Muscle of arm (tissue), 14 donors: ENCODE measurements at places on chromosomes 2 and 18. TPM values are rescaled to one million over a fixed set of nuclear protein-coding genes. Genes with fewer than 3 reads are reported as not detected.
A peak's percentile ranks its signal among the peaks of the same experiment; 100 is the strongest.

The AGXT gene
- polyA plus RNA-seq: not detected

GRCh38 chr2:137185378-137186078 lies 420.2 kb downstream of the THSD7B start:
- no peak for DNase-seq

The CFAP65 gene
- not detected for polyA plus RNA-seq

GRCh38 chr18:9334973-9335696 lies 562 bp downstream of the TWSG1 start:
- no peak for DNase-seq

- DNase-seq: no peak
These were observed 39.5 kb upstream of the NOTO start for GRCh38 chr2:73162856-73163391.

The MYO1B gene
- 98.9 TPM for polyA plus RNA-seq

The RGPD3 gene
- polyA plus RNA-seq: not detected

DNA sequence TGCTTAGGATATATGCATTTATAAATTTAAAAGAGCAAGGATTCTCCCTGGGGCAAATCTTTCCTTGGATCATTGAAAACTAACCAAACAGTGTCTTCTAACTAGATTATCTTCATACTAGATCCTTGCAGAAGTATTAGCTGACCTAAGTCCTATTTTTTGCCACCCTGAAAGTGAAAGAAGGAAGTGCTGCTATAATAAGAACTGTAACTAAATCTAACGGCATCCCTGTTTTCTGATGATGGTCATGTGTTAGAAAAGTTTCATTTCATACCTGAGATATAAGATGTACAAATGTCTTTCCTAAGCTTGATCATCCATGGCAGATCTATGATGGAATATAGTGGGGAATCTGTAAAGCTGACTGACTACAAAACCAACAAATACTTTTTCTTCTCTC lies 102.7 kb downstream of the MAP2 start:
- peak; percentile 23 for DNase-seq

DNA sequence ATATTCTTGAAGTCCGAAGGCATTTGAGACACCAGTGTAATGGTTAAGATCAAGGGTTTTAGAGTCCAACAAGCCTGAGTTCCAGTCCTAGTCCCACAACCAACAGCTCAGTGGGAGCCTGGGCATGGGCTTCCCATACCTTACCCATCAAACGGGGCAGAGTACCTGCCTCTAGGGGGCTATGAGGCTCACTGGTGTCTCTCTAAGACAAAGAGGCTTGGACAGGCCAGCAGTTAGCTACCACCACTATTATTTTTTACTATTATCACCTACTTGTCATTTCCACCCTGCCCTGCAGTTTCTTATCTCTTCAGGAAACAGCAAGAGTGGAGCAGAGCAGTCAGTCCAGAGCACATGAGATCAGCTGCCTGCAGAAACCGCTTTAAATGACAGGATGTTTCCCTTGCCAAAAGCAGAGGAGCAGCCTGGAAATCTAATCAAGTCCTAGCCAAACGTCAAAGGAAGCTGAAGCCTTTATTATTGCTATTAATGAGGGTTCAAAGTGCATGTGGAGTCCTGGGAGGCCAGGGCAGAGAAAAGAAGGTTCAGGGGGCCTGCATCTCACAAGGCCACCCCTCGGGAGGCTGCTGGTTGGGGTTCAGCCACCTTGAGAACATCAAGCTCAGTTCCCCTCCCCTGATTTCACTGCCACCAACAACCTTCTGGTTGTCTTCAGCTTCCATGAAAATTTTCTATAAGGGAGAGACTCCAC lies 66.6 kb downstream of the STPG4 start:
- DNase-seq: peak; percentile 58

- peak; percentile 30 for DNase-seq
These were observed 500 bp downstream of the CCNYL1 start for GRCh38 chr2:207711750-207712530.

GRCh38 chr2:156448766-156449165 lies 12.6 kb downstream of the GPD2 start:
- DNase-seq: no peak

The ASB18 gene
- polyA plus RNA-seq: not detected

The TCF23 gene
- 0.18 TPM for polyA plus RNA-seq
